NAMALWA (cell line): ENCODE measurements at places on chromosomes 1 and 21.

- DNase-seq, result peak; percentile 85
Observed at GRCh38 chr1:189859385-189859977, 618.2 kb downstream of the BRINP3 start.

DNA sequence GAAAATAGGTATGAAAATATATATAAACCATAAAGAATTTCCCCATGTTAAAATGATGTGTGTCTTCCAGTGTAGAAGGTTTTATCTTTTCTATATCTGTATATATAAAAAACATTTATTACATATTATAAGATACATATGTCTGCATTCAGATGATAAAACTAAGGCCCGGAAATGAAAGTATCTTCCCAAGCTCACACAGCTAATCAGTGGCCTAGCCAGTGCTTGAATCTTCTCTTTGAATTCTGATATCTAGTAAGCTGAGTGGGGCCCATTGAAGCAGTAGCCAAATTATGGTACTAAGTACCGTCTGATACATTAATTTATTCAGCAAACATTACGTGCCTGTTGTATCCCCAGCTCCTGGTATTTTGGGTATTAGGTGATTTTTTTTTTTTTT is 28.6 kb downstream of the UCK2 start:
- DNase-seq, result no peak

- DNase-seq, result no peak
Observed at GRCh38 chr1:224498574-224499170, 64.1 kb upstream of the WDR26 start.

DNA sequence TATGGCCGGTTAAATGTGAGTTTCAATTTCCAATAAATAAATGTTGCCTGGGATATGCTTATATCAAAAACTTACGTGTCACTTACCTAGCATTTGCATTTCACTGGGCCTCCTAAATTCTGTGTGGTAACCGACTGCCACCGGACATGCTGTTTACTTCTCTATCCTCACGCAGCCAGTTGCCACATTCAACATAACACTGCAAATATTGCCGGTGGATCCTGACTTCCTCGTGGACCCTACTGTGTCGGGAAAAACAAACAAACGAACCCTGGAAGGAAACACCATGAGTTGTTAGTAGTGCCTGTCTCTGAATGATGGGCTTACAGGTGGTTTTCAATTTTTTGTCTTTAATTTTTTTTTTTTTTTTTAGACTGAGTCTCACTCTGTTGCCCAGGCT is 54.1 kb downstream of the RIPK4 start:
- no peak for DNase-seq

GRCh38 chr21:29430030-29430429 is 131.3 kb downstream of the BACH1 start:
- DNase-seq, result no peak

DNA sequence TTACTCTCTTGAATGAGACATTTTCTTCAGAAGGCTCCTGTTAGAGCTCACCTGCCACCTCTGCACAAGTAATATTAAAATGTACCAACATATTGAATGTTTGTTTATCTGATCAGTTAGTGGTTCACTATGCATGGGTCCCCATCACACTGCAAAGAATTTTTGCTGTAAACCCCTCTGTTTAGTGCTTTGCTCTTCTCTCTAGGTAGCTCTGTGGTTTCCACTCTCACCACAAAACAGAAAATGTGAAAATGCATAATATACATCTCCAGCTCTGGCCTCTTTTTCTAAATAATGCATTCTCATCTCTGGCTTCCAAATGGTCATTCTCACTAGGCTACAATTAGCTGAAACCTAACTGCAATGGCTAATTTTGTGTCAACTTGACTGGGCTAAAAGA is 176.7 kb downstream of the TRIM33 start:
- no peak for DNase-seq

DNA sequence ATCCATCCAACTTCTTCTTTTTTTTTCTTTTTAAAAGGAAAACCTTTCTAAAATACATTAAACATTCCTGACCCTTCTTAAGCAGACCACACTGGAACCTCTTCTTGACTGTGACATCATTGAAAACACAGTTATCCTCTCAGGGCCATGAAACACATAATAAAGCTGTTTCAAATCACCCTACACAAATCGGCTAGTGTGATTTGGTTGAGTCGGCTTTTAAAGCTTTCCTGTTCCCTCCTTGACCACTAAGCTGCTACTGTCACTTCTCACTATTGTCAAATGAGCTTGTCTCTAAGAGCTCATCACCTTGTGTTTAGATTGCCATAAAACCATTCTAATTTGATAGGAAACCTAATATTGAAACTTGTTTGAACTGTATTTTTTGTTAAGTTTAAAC is 5.9 kb downstream of the USP24 start:
- DNase-seq, result peak; percentile 24

DNA sequence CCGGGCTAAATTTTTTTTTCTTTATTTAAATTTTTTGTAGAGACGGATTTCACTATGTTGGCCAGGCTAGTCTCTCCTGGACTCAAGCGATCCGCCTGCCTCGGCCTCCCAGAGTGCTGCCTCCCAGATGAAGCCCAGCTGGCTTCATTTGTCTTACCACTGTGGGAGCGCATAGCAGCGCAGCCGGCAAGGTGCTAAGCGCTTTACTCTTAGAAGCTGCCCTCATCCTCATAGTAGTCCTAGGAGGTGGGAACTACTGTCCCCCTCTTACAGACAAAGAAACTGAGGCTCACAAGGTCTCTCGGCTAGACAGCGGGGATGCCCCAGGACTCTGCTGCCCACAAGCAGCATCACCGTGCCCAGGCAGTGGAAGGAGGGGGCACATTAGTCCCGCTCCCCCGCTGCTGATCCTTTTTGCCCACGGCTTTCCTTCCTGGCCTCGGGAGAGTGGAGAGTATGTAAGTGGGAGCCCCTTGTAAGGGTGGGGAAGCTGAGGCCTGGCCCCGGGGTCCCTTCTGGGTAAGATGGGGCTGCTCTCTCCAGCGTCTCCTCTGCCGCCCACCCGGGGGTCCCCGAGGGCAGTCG is 726 bp downstream of the TMEM54 start:
- DNase-seq, result no peak

- no peak for DNase-seq
Observed at GRCh38 chr1:47937586-47938254, 59.5 kb downstream of the TRABD2B start.

DNA sequence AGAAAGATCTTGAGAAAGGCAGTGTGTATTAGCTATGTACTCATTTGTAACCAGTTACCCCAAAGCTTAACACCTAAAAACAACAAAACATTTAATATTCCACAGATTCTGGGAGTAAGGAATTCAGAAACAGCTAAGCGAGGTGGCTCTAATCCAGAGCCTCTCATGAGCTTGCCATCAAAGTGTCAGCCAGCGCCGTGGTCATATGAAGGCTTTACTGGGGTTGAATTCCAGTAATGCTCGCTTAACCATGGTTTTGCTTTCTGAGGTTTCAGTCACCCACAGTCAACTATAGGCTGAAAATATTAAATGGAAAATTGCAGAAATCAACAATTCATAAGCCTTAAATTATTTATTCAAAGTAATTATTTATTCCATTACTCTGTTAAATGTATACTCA is 101.8 kb downstream of the CLIC6 start:
- no peak for DNase-seq

- DNase-seq, result no peak
Observed at GRCh38 chr1:178371933-178372388, 124.8 kb downstream of the CLEC20A start.

GRCh38 chr1:27633640-27634176 is 1.3 kb downstream of the FGR start:
- no peak for DNase-seq

- DNase-seq, result no peak
Observed at GRCh38 chr21:36135391-36136102, 668 bp downstream of the CBR3 start.

DNA sequence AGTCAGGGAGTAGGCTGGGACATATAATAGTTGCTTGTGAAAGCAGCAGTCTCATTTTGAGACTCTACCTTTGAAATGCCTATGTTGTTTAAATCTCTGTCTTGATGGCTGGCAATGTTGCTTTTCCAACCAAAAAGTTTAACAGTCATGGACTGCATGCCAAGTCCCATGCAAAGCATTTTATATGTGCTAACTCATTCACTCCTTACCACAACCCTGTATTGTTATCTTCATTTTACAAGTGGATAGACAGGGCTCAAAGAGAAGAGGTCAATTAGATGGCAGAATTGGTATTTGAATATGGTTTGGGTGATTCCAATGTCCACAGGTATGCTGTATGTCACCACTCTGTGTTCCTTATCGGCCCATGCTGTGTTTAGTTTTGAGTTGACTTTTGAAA is 331.4 kb upstream of the USP24 start:
- no peak for DNase-seq

- DNase-seq, result peak; percentile 72
Observed at GRCh38 chr1:183652547-183653461, at the start of gene APOBEC4. Gene APOBEC4 (minus strand): TSS chr1:183653316. CDS start chr1:183648781, 4,535 bp downstream.

- no peak for DNase-seq
Observed at GRCh38 chr1:85615586-85616363, 35.2 kb downstream of the CCN1 start.

- peak; percentile 43 for DNase-seq
Observed at GRCh38 chr1:224211206-224211962, 28.3 kb downstream of the DEGS1 start.

- DNase-seq, result peak; percentile 65
Observed at GRCh38 chr1:20964540-20965484, 177.7 kb upstream of the HP1BP3 start.

GRCh38 chr1:18773753-18774152 is 85.7 kb downstream of the TAS1R2 start:
- no peak for DNase-seq

- DNase-seq, result no peak
Observed at GRCh38 chr1:58883037-58883887, 99.4 kb upstream of the JUN start.

GRCh38 chr21:39022863-39023693 is 160.2 kb downstream of the PSMG1 start:
- no peak for DNase-seq

GRCh38 chr1:8194481-8195227 is 123.3 kb upstream of the SLC45A1 start:
- DNase-seq, result no peak

DNA sequence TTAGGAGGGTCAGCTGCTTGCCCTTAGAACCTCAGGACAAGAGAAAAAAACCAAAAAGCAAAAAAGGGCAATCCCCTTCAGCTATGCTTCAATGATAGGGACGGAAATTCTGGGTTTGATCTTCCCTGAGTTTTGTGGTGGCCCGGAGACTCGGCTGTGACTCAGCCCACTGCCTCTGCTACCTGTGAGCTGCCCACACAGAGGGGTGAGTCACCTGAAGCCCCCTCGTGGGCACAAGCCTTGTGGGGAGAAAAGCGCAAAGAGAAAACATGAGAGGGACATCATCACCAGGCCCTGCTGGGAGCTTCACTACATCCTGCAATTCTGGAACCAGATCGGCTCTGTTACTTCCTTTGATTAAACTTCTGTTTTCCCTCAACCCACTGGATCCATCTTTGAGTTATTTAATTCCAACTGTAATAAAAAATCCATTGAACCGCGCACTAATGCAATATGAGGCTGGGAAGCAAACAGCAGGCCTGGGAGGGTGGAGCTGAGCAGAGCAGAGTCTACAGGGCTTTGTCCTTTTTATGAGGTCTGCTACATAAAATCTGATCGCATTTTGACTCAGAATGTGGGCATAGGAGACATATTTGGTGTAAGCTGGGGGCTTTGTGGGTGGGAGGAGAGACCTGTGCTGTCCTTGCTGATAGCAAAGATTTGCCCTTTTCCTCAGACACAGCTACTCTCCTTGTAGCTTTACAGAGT is 58.7 kb upstream of the STUM start:
- no peak for DNase-seq

DNA sequence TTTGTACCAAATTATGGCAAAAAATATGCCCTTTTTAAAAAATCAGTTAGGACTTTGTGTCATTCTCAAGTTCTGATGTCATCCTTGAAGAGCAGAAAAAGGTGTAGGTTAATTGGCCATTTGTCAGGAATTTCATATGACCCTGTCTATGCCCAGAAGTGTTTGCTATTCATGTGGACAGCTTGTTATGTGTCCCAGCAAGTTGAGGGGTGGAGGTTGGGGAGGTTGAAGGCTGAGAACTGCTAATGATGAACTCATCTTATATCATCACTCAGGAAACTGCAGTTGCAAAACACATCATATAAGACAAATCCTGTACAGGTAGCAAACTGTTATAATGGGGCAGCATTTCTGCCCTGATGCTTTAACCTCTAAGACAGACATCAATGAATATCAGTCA is 106.5 kb downstream of the PHTF1 start:
- DNase-seq, result no peak

GRCh38 chr1:66371233-66372005 is 162.5 kb upstream of the SGIP1 start:
- DNase-seq, result no peak

DNA sequence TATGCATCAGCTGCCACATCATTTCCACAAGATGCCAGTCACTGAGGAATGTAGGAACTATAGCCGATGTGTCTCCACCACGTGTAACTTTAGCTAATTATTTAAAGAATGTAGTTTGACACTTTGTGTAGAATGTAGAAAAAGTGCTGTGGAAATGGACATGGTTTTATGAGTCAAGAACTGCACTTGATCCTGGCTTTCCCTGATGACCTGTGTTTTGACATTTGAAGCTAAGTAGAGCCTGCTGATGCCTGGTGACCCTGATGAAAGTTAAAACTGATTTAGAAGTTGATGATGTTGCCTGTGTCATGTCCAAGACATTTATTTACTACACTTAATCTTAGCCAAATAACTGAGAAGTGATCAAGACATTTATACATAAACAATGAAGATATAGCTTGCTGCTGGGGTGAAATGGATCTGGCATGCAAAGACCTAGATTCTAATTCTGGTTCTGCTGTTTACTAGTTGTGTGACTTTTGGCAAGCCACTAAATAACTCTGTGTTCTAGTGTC is 4.4 kb upstream of the OSBPL9 start:
- no peak for DNase-seq

DNA sequence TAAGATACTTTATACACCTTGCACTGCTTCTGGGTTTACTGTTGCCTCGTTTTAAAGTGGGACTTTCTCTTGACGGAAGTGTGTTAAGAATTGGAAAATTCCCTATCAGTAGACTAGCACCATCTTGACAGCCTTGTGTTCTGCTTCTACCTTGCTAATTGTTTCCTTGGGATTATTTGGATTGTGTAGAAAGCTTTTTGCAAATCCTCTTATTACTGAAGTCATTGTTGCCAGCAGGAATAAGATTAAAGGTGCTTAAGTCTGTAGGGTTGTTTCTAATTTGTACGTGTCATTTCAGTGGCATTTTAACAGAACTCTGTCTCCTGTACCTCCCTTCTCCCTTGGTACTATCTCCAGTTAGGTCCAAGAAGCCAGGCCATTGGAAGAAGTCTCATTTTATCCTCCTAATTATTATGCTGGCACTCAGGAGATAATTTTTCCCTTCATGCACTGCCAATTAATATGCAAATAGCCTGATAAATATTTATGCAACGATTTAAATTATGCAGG is 107.7 kb downstream of the POU2F1 start:
- no peak for DNase-seq

GRCh38 chr1:109781806-109782205 is 18.1 kb upstream of the EPS8L3 start:
- DNase-seq, result no peak

- DNase-seq, result peak; percentile 50
Observed at GRCh38 chr1:37930246-37931101, 16.4 kb downstream of the INPP5B start.
